ENCODE measurements at places on chromosomes 2 and 18.

DNA sequence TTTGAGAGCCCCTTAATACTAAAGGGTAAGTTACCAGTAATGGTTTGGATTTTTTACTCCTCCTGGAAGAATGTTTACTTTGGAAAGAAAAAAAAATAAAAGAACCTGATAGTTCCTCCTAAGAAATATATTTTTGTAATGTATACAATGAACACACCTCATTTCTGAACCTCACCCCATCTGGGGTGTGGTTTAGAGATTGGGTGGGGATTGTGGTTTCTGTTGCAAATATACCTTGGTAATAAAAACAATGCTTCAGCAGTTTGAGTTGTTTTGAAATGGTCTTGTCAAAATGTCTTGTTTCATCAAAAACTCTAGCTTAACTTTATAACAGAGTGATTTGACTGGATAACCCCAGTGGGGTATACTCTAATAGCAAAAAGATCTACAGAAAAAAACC lies 448.9 kb upstream of the MEIS1 start:
- DNase-seq: no peak

- no peak for DNase-seq
Observed at GRCh38 chr18:78514910-78515670, 464.5 kb upstream of the SALL3 start.

DNA sequence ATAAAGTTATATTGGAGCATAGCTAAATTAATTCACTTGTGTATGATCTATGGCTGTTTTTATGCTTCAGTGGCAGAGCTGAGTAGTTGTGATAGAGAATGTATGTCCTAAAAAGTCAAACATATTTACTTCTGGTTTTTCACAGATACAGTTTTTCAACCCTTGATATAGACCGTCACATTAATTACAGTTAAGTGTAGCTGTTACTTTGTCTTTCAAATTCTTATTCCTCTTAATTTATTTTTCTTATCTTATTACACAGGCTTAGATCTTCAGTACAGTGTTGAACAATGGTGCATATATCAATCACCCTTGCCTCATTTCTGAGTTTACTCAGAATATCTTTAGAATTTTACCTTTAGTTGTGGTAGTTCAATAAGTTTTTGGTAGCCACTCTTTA lies 12.2 kb upstream of the CYRIA start:
- no peak for DNase-seq

- no peak for DNase-seq
Observed at GRCh38 chr2:173161507-173161906, 85.9 kb downstream of the MAP3K20 start.

- no peak for DNase-seq
Observed at GRCh38 chr2:232174662-232175061, 203.9 kb upstream of the ALPP start.

DNA sequence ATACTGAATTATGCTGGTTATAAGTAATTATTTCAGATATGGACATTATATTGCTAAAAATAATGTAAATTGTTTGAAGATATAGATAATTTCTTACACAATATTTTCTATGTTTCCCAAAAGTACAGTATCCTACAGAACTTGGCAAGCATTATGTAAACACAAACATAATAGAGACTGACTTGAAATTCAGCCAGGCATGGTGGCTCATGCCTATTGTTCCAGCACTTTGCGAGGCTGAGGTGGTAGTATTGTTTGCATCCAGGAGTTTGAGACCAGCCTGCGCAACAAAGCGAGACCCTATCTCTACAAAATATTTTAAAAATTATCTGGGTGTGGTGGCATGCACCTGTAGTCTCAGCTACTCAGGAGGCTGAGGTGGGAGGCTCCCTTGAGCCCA lies 1300.5 kb upstream of the DDX18 start:
- DNase-seq: no peak

DNA sequence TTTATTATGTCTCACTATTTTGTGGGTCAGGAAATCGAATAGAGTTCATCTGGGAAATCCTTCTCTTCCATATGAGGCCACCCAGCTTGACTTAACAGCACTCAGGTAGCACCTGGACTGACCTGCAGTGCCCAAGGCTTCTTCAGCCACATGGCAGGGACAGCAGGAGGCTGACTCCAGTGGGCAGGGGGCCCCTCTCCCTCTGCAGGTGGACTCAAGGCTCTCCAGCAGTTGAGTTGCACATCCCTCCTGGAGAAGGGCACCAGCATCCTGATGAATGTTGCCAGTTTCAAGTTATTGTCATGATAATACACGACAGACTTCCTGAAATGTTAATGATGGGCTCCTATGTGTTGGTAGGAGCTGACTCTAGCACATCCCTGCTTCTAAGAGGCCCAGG lies 338.1 kb upstream of the RAB6C start:
- no peak for DNase-seq

- no peak for DNase-seq
Observed at GRCh38 chr2:49226360-49226759, 72.0 kb upstream of the FSHR start.

DNA sequence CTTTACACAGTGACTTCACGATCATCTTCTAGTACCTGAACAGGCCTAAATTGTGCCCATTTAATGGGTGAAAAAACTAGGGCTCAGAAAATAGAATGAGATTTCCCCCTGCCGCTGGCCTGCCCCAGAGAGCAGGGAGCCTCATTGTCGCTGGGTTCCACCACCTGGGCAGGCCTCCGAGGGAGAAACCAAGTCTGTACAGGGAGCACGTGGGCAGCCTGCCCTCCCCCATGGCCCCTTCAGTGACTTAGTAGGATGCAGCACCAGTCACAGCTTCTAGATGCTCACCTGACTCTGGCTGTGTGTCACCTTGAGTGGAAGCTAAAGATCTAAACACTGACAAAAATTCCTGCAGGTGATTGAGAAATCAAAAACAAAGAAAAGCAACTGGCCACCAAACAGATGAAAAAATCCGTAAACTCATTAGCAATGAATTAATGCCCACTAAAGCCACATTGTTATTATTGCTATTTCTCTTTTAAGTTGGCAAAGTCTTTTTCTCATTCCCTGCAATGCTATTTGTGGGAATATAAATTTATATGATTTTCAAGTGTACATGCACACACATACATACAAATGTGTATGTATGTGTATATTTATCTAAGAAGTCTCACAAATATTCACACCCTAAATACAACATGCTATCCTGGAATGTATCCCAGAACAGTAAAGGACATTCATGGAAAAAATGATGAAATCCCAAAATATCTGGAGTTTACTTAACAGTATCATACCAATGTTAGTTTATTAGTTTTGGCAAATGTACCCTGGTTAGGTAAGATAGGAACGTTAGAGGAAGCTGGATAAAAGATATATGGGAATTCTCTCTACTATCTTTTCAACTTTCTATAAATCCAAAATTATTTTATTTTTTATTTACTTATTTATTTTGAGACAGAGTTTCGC lies 18.7 kb upstream of the ASPRV1 start:
- no peak for DNase-seq

DNA sequence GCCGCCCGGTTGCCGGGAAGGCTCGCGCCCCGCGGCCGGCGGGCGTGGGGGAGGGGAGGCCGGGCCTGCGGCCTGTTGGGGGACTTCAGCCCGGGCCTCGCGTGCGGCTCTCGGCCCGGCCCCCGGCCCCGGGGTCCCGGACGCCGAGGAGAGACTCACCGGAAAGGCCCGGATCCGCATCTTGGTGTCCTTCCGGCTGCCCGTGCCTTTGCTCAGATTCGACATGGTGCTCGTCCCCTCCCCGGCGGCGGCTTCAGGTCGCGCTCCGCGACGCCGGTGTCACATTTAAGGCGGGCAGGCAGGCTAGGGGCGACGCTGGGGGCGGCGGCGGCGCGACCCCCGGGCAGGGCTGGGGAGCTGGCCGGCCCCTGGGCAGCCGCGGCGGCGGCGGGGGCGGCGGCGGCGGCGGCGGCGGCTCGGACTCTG lies 365 bp downstream of the CUL3 start:
- no peak for DNase-seq

GRCh38 chr18:75418293-75419005 lies 9.1 kb downstream of the SMIM21 start:
- DNase-seq: no peak

- no peak for DNase-seq
Observed at GRCh38 chr18:3874125-3874524, 424.2 kb downstream of the TGIF1 start.

DNA sequence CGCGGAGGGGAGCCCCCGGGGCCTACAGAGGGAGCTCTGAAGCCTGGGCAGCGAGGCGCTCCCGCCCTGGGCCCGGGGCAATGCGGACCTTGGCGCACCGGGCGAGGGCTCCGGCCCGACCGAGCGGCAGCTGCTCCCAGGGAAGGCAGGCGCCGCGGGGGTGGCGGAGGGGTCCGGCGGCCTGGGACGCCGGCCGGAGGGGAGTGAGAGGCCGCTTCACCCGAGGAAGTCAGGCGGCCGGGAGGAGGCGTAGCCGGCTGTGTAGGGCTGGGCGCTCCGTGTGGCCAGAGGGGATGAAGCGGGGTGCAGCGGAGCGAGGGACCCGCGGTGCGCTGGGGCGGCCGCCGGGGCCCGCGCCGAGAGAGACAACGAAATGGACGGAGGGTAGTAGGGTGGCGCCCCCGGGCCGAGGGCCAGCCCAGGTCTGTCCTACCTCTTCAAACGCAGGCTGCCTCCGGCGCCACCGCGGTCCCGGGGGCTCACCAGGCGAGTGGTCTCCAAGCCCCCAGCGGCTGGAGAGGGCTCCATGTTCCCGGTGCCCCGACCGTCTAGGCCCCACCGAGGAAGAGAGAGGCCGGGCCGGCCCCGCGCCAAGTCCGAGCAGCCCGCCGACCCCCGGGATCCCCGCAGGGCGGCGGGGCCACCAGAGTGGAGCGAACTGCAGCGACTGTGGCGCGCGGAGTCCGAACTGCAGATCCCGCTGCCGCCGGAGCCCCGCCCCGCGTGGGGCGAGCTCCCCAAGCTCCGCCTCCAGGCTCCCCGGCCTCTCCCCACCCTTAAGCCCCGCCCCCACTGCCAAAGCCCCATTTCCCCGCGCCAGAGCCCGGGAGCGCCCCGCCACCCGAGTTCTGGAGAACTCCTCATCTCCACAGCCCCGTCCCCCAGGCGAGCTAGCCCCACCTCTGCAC lies at the start of gene SLC30A3:
TSS of gene SLC30A3 (minus strand) at position 669 of the 908 bp plus-strand sequence. CDS start at position 528, 141 bp downstream.
- DNase-seq: peak; percentile 66

DNA sequence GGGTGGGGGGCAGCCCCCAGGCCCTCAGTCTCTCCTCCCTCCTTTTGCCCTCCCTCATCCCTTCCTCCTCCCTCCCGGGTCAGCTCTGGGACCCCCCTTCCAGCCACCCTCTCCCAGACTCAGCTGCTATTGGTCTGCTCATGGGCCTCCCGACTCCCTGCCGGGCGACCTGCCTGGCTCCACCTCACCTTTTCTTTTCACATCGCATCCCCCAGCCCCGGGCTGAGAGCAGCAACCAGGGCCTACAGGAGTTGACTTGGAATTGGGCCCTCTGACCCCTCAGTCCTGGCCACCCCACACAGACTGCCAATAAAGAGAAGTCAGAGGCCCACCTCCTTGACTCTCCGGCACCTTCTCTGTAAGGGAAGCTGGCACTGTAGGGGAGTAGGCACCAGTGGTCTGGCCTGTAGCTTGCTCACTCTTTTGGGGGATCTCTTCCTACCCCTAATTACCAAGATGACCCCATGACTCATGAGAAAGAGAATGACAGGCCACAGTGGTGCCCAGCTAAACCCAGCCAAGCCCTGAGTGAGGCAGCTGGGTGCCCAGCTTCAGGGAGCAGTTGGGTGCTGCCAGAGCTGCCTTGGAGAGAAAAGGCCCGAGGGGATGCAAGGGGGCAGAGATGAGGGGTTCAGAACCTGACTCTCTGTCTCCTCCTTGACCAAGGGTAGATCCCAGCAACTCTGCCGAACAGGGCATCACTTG lies 2.0 kb upstream of the ECEL1 start:
- no peak for DNase-seq

- DNase-seq: no peak
Observed at GRCh38 chr2:134792186-134792585, 46.2 kb upstream of the ACMSD start.

GRCh38 chr2:45399040-45399784 lies 211.9 kb downstream of the SRBD1 start:
- no peak for DNase-seq

- DNase-seq: no peak
Observed at GRCh38 chr2:54499661-54500060, 43.5 kb downstream of the SPTBN1 start.

DNA sequence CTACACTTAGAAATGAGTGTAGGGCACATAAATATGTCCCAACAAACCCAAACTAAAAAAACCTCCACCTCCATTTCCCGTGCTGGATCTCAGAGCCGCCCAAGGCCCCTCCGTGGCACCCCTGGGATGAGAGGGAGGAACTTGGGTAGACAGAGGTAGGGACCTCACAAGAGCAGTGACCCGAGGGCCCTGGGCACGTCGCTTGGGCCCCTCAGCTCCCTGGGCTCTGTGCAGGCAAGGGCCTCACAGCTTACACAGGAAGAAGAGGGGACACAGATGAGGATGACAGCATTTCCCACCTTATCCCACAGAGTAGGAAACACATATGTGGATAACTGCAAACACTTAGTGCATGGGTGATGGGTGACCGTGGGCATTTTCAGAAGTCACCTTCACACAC lies 93.9 kb upstream of the TPO start:
- no peak for DNase-seq

- DNase-seq: no peak
Observed at GRCh38 chr2:207141386-207141785, 24.4 kb downstream of the KLF7 start.

DNA sequence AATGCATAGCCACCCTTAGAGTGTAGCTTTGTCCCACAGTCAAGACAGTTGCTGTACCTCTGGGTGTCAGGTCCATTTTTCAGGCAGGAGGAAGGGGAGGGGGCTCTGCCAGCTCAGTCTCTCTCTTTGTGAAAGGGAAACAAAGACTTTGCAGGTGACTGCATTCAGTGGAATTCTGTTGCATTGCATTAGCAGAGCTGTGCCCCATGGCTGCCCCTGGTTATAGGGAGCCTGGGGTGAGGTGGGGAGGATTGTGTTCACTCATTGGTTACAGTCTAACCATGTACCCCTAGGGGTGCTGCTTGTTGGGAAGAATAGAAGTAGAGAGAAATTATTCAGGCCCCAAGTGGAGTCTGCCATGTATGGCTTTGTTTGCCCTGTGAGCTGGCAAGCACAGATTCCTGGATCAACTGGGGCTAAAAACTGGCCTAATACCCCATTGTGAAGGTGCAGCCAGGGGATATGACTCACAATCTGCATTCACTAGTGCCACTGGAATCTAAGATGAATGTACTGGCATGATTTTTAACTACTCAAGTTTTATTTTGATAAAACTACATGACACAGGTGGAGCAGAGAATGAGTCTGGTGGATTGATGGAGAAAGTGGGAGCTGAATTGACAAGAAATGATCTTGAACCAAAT lies 118.4 kb downstream of the SH3BP4 start:
- DNase-seq: no peak

GRCh38 chr2:128754246-128754724 lies 435.6 kb upstream of the HS6ST1 start:
- DNase-seq: no peak

DNA sequence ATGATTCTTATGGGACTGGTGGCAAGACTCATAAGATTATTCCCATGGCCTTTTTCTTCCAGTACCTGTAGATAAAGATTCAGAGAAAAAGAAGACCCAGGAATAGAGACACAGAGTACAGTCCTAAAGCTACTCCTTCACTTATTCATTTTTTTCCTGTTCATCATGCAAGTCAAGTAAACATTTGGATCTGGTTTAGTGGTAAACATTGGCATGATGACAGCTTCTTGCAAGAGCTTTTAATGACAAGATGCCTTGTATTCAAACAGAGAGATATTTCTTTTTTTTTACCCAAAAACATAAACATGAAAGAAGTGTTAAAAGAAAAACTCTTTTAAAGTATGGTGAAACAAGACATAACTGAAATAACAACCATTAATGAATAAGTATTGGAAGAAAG lies 20.2 kb downstream of the CXCR2 start:
- DNase-seq: no peak

GRCh38 chr2:190911813-190912212 lies 31.2 kb downstream of the GLS start:
- no peak for DNase-seq

- no peak for DNase-seq
Observed at GRCh38 chr18:811182-811891, 705 bp downstream of the YES1 start.

All from stimulated activated CD8-positive, alpha-beta memory T cell treated with anti-CD3 and anti-CD28 coated beads, Interleukin-7, amount 100 ng/mL, for 4 hours (primary cell).